ENCODE measurements at places on chromosomes 3 and 15. TPM values are rescaled to one million over a fixed set of nuclear protein-coding genes. Genes with fewer than 3 reads are reported as not detected.

- no peak for DNase-seq
Observed at GRCh38 chr3:18401300-18401961, 23.7 kb downstream of the SATB1 start.

The UBAP1L gene
- total RNA-seq: 0.07 TPM

DNA sequence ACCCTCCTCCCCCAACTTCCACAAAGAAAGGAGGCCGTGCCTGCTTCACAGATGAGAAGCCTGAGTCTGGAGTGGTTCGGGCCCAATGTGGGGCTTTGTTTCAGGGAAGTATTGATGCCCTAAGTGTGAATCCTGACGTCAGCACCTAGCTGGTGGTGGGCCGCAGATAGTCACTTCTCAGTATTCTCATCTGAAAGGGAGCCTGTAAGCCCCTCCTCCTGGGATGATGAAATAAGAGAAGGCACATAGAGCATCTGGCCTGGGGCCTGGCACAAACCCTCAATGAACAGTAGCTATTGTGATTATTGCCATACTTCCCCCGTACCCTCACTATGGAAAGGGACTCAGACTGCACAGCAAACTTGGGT lies 24.8 kb downstream of the LINGO1 start:
- DNase-seq: no peak

DNA sequence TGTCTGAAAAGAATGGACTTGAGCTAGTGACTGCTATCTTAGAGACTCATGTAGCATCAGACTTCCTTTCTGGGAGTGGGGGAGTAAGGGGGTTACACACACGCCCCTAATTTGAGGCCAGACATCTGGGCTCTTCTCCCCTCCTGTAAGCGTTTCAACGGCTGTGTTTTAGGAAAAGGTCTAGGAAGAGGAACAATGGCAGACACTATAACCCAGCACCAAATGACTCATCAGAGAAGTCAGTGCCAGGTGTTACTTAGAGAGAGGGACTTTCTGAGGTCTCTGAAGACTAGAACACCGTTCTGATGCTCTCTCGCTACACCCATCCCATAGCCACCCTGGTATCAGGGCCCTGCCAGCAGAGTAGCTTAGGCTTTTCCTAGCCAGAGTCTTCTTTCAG lies 65.5 kb downstream of the SSUH2 start:
- DNase-seq: no peak

The GOLGA6L22 gene
- total RNA-seq: not detected

DNA sequence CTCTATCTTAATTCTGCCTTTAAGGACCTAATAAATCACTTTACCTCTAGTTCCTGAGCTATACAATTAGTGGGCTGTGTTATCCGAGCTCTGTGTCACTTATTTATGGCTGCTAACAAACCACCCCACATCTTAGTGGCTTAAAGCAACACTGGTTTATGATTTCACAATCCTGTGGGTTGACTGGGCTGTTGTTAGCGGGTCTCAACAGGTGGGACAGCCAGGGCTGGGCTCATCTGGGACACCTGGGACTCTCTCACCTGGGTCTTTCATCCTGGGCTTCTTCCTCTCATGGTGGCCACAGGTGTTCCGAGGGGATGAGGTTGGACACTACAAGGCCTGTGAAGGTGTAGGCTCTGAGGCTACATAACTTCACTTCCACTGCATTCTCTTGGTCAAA lies 35.8 kb upstream of the CHST2 start:
- no peak for DNase-seq

The DAZL gene
- not detected for total RNA-seq

DNA sequence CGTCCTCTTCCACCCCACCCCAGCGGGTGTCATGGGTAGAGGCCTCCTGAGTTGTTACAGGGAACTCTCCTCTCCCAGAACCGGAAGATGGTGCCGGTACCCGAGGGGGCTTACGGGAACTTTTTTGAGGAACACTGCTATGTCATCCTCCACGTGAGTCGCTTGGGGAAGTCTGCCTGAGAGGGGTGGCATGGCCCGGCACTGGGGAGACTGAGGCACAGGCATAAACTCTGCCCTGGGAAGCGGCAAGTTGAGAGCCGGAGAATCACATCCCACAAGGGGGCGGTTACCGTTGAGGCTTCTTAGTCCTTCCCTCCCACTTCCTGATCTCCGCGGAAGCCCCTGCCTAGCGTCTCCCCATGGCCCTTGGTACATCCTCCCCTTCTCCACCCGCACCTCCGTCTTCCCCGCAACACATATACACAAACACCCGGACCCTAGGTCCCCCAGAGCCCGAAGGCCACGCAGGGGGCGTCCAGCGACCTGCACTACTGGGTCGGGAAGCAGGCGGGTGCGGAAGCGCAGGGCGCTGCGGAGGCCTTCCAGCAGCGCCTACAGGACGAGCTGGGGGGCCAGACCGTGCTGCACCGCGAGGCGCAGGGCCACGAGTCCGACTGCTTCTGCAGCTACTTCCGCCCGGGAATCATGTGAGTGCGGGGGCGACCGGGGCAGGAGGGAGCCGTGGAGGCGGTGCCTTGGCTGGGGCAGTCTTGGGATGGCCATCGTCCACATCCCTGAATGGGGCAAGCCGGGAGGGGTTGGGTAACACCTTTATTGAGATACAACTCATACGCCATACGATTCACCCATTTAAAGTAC lies 3.4 kb downstream of the VILL start:
- no peak for DNase-seq

The SKOR1 gene
- total RNA-seq: not detected

DNA sequence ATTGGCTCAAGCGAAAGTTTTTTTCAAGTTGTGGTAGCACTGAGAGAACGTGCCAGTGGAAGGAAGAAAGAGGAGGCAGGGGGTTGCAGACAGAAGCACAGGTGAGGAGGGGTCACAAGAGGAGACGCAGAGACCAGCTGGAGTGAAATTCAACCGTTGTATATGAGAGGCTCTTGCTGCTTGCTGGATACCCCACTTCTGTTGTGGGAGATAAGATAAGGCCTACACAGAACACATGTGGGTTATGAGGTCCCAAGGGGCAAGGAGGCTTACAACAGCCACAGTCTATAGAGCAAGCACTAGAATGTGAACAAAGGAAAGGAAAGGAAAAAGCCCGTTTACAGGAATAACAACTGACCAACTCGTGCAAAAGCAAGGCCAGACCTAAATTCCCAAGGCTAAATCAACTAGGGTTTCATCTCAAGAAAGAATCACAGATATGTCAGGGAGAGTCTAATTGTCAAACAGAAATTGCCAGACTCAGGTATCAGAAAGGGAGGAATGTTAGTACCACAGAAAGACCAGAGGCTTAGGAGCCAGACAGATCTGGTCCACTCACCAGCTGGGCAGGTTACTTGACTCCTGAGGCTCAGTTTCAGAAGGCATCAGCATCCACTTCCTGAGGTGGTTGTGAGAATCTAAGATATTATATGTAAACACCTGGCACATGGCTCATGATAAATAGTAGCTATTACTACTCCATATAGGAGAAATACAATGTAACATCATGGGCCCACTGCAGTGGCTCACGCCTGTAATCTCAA lies 60.9 kb downstream of the MSL2 start:
- no peak for DNase-seq

GRCh38 chr3:168534761-168535160 lies 439.0 kb upstream of the GOLIM4 start:
- DNase-seq: no peak

DNA sequence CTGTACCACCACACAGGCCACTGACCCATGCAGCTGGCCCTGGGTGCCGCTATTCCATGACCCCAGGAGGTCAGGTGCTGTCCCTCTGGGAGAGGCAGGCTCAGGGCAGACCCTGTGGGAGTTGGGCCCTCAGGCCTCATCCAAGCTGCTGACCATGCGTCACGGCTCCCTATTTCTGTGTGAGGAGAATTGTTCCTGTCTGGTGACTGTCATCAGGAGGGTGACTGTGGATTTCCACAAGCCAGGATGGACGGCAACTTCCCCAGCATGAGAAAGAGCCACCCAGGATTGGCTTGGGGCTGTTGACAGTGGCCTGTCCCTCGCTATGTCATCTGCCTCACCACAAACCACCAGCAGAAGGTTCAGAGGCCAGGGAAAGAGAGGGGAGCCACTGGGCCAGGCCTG lies 41.4 kb downstream of the ZDHHC19 start:
- no peak for DNase-seq

GRCh38 chr15:45187894-45188830 lies at the start of gene SHF:
Gene SHF, minus strand, starts transcription at chr15:45187966. Its CDS starts 15 bp downstream, at chr15:45187951.
- no peak for DNase-seq

The DZIP1L gene
- total RNA-seq: 9.7 TPM

DNA sequence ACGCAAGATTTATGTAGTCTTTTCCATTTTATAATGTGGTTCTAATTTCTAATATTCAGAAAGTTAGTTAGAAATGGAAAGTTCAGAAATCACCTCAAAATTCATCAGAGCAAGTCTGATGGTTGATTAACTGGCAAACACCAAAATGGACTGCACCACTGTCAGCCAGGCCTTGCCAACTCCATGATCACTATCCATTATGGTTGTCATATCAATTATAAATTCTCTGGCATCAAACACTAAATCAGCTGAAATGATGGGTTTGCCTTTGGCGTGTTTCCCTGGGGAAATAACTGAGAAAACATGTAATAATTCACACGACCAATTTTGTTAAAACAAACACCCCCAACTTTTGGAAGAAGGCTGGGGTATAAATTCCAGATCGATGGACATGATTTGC lies 219.4 kb downstream of the CDIN1 start:
- DNase-seq: no peak

DNA sequence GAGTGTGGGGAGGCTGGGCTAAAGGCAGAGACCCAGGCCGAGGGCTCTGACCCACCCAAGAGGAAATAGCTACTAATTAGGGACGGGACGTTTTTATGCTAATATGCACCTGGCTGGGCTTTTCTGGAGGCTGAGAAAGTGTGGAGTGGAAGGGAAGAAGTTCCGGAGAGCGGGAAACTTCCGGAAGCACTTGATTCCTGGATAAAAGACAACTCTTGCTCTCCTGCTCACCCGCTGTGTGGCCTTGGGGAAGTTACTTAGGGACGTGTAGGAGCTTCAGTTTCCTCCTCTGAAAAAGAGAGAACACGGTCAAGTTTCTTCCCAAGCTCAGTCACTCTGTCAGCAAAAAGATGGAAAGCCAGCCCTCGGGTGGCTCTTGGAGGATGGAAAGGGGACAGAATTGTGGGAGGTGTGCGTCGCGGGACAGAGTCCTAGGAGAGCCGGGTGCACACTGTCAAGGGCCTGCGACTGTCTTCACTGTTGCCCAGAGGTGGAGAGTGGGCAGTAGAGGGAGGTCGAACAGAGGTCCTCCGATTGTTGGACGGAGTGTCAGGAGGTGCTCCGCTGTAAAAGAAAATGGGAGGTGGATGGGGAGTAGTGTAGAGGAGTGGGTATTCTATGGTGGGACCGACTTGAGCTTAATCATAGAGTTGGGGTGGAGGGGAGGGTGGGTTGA lies 43.2 kb downstream of the EPHB3 start:
- DNase-seq: no peak
